ENCODE measurements at places on chromosomes 5 and 9. TPM values are rescaled to one million over a fixed set of nuclear protein-coding genes. Genes with fewer than 3 reads are reported as not detected.

CCDC180 gene
- total RNA-seq: 9.7 TPM

DNA sequence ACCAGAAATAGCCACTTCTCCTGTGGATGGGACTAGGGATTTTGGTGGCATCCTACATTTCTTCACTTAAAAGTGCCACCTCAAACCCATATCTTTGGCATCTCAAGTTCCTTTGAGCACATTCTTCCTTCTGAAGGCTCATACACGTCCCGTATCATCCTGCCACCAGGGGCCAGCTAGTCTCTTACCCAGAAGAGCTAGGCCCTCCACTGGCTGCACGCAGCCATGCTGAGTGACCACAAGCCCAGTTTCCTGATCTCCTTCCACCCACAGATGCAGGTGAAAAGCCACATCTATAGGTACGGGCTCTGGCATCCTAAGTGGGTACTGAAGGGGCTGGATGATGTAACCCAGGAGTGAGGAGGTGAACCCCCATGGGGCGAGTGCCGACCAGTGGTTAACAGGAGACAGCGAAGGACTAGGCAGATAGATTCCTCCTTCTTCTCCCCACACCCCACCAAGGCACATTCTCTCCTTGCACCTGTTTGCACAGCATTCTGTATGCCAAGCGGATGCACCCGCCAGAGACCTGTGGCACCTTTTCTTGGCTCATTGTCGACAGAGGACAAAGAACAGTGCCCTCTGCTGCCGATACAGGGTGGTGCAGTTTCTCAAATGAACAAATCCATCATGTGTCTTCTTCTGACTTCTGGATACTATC is 14.4 kb upstream of the SCGB3A1 start:
- no peak overlapping the region for H3K27ac ChIP-seq
- no peaks in the 10 kb centered on the region for H3K27me3 ChIP-seq
- no peaks in the 10 kb centered on the region for H3K36me3 ChIP-seq
- no peaks in the 10 kb centered on the region for H3K4me1 ChIP-seq
- H3K4me3 ChIP-seq: no peak overlapping the region
- DNase-seq: no peak

ORM2 gene
- total RNA-seq: not detected

DNA sequence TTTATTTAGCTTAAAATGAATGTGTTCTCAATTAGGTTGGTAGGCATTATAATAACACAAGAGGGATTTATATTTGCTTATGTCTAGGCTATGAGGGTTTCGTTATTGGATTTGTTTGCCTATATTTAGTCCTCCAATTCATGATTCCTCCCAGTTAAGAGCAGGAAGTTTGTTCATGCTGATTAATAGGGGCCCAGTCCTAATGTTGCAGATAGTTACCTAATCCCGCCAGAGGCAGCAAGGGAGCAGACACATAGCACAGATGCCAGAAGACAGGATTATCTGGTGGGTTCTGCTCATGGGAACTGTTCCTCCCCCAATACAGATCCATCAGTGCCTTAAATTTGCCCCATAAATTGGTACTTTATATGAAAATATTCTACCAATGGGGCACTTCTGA is 100.8 kb upstream of the TLE4 start:
- no peaks in the 10 kb centered on the region for H3K27me3 ChIP-seq
- H3K36me3 ChIP-seq: no peaks in the 10 kb centered on the region
- peaks cover 11% of the 10 kb centered on the region for H3K4me1 ChIP-seq
- no peak for DNase-seq
- no peak overlapping the region for H3K27ac ChIP-seq
- H3K4me3 ChIP-seq: no peak overlapping the region

GRCh38 chr5:17415321-17415758 is 82.7 kb upstream of the TAF11L2 start:
- DNase-seq: no peak
- no peak overlapping the region for H3K4me3 ChIP-seq
- no peak overlapping the region for H3K27ac ChIP-seq
- H3K36me3 ChIP-seq: no peaks in the 10 kb centered on the region
- no peaks in the 10 kb centered on the region for H3K27me3 ChIP-seq

DNA sequence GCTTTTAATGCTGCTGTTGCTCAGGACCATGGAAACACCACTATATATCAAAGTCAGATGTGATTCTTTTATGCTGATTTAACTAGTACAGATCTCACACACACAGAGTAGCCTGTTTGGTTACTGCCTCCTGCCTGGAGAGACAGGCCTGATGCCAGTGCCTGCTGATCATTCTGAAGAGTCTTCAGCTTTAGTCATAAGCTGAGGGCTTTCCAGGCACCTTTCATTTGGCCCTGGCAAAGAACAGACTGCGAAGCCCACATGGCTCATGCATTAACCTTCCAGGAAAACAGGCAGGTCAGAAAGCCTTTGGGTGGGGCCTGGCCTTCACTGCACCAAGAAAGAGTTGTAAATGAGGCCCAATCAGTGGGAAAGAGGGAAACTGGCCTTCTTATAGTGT is 144.7 kb downstream of the SAXO1 start:
- H3K4me3 ChIP-seq: no peak overlapping the region
- no peak for DNase-seq

DNA sequence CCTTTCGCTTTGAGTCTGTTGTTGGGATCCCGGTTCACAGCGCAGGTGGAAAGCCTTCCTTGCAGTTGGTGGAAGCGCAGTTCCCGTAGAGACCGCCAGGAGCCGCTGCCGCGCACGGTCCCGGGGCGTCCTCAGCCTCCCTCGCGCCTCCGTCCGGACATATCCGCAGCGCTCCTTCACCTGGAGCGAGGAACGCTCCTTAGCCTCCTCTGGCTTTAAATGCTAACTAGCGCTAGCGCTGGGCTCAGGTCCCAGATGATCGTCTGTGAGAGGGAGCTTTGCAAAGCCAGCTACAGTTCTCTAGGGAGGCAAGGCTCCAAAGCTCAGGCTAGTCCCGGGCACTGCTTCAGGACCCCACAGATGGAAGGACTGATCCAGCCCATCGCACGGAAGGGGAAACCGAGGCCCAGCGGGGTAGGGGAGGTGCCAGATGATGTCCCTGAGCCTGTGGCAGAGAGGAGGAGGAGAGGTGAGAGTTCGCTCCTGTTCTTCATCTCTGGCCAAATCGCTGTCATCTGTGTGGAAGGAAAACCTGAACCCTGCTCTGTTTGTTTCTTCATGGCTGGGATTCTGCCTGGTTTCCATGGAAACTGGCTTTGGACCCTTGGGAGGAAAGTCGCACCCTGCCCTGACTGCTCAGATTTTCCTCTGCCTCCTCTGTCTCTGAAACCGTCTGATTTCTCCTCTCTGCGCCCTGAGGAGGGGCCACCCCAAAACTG is 31.4 kb downstream of the COL15A1 start:
- H3K27me3 ChIP-seq: no peaks in the 10 kb centered on the region
- peaks cover 14% of the 10 kb centered on the region for H3K4me1 ChIP-seq
- peak overlapping the region; percentile 26 for H3K27ac ChIP-seq
- DNase-seq: no peak
